ENCODE measurements at places on chromosomes 5 and 9.

DNA sequence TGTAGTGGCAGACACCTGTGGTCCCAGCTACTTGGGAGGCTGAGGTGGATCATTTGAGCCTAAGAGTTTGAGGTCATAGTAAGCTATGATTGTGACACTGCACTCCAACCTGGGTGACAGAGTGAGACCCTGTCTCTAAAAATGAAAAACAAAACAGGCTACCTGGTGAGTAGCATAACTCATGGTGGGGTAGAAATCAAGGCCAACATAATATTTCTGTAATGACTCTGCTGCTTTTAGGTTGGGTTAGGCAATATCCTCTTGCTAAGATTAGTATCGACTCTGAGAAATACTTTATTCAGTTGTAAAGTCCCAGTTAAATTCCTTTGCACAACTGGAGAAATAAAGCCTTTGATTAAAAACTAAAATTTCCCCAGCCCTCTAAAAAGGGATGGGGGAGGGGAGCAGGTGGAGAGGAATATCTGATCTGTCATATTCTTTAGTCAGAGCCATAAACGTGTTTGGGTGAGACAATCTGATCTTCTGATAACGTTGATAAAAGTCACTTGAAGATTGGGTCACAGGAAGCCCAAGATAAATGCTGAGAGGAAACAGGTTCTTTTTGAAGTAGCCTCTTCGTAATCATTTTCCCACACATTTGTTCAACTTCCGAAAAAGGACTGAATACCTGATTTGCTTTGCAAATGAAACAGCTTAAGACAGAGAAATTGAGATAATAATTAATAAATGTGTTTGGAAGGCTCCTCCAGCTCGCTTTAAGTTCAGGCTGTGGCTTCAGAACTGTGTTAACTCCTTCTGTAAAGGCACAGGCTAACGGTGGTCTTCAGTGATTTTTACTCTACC is 14.9 kb downstream of the IL4 start:
- DNase-seq: no peak

DNA sequence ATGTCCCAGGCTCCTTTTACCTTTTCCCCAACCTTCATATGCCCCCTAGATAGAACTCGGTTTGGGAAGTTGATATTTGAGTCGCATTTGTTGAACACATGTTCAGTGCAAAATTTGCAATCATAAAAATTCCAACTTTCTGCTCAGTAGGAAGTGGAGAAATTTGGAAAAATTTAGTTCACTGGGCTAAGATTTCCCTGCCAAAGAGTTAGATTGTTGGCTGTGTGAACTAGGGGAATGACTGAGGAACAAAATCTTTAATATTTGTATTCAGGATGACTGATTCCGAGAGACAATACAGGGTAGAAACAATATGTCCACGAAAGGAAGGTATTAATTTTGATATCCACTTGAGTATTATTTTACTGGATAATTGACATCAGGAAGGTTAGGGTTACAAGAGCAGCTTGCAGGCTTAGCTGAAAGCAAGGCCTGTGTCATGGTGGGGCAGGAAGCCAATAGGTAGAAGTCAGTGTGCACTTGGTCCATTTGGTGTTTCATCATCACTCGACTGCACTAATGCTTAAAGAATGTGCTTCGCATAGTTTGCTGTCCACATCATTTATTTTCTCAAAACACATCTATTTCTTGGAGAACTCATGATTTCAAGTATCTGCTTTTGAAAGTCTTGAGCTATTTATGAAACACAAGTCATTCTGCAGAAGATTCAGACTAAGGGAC is 59.4 kb upstream of the GNA14 start:
- no peak for DNase-seq

- DNase-seq: no peak
Observed at GRCh38 chr9:6811436-6811835, 53.7 kb downstream of the KDM4C start.

DNA sequence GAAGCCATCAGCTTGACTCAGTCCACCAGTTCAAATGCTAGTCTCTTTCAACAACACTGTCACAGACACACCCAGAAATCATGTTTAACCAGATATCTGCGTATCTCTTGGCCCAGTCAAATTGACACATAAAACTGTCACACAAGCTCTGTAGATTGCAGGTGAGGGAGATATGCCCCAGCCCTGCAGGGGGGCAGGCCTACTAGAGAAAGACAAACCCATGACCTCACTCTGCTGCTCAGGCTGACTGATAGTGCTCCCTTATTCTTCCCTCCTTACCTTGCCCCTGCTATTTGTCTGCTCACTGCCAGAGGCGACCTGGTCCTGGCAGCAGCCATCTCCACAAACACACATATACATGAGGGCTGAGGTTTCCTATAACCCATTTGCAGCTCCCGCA is 351.3 kb downstream of the DRD1 start:
- DNase-seq: no peak

GRCh38 chr5:109354761-109355160 is 55.0 kb downstream of the PJA2 start:
- DNase-seq: no peak

DNA sequence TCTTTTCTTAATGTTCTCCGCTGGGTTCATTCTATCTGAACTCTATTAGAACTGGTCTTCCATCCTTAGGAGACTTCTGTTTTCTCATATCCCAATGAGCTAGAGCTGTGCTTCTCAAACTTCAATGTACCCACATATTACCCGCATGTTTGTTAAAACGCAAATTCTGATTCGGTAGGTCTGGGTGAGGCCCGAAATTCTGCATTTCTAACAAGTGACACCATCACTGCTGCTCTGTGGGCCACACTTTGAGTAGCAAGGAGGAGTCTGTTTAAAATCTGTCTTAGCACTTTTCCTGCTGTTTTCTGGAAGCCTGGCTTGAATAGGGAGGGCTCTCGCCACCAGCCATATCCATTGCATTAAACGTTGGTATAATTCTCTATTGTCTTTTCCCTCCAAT is 151.9 kb upstream of the CLINT1 start:
- DNase-seq: no peak

- no peak for DNase-seq
Observed at GRCh38 chr5:122015471-122015870, 53.7 kb downstream of the SRFBP1 start.

DNA sequence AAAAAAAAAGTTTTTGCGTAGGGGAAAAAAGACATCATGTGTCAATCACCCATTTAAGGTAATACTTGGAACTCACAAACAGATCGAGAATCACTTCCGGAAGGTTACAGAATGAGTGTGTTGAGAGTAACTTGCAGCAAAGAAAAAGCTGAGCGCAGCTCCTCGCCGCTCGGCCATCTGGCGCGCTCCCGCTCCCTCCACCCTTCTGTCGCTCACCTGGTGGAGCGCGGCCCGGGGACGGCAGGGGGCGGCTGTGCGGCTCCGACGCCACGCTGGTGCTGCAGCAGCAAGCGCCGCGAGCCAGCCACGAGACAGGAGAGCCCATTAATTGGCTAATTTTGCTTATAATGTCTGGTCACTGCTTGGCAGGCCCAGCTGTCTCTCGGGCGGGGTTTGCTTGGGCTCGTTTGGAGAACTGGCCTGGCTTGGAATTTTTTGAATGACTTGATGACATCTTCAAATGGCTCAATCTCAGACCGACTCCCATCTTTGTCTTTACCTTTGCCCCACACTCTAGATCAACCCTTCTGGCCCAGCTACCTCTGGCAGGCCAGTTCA is 601.8 kb downstream of the CCDC171 start:
- no peak for DNase-seq

GRCh38 chr9:135214706-135215105 is 127.2 kb downstream of the OLFM1 start:
- no peak for DNase-seq

DNA sequence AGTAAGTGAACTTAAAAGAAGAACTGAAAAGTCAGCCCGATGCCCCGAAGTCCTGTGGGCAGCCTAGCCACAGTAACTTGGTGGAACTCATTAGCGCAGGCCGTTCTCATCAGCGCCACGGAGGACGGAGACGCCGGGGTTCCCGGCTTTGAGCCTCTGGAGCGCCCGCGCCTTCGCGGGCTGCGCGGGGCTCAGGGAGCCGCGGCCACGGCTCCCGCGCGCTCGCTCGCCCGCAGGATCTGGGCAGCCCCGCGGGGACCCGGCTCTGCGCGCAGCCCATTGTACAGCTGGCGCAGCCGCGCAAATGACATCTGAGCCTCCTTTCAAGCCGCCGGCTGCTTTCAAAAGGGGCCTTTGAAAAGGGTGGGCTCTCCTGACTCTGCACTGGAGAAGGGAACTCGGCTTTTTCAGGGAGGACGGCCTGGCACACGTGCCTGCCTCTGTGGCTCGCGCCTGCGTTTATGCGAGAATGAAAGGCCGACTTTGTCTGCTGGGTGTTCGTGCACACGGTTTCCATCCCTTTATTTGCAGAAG is 40.7 kb downstream of the TLR4 start:
- DNase-seq: no peak

GRCh38 chr5:144135113-144135762 is 35.2 kb downstream of the YIPF5 start:
- no peak for DNase-seq

- DNase-seq: no peak
Observed at GRCh38 chr5:74041913-74042312, 415.9 kb downstream of the ARHGEF28 start.
